Osteoblast (primary cell): ENCODE measurements at places on chromosomes 7 and 10. TPM values are rescaled to one million over a fixed set of nuclear protein-coding genes. Genes with fewer than 3 reads are reported as not detected.
A peak's percentile ranks its signal among the peaks of the same experiment; 100 is the strongest.

GRCh38 chr10:79068562-79069324 is at the start of gene ZMIZ1:
ZMIZ1 (plus strand) TSS chr10:79068966; CDS start chr10:79201633, 132,667 bp downstream.
- H3K4me3 ChIP-seq: peak within 1 kb of the TSS; percentile 98
- peaks cover 35% of the 10 kb centered on the region for H3K4me1 ChIP-seq
- DNase-seq: peak; percentile 99
- H3K27me3 ChIP-seq: no peaks in the 10 kb centered on the region

- H3K27me3 ChIP-seq: no peaks in the 10 kb centered on the region
- H3K4me3 ChIP-seq: no peak overlapping the region
- no peaks in the 10 kb centered on the region for H3K4me1 ChIP-seq
- H3K36me3 ChIP-seq: no peaks in the 10 kb centered on the region
- no peak overlapping the region for H3K27ac ChIP-seq
These were observed 14.4 kb downstream of the WEE2 start for GRCh38 chr7:141722529-141722928.

- DNase-seq: no peak
- H3K4me3 ChIP-seq: no peak overlapping the region
- H3K4me1 ChIP-seq: no peaks in the 10 kb centered on the region
- no peaks in the 10 kb centered on the region for H3K27me3 ChIP-seq
- no peaks in the 10 kb centered on the region for H3K36me3 ChIP-seq
- no peak overlapping the region for H3K27ac ChIP-seq
These were observed 192.2 kb downstream of the PRKG1 start for GRCh38 chr10:51266496-51266895.

The FOXI2 gene
- not detected in 2 replicates for total RNA-seq

GRCh38 chr10:120386896-120387295 is 70.1 kb upstream of the PLPP4 start:
- no peaks in the 10 kb centered on the region for H3K36me3 ChIP-seq
- no peaks in the 10 kb centered on the region for H3K27me3 ChIP-seq
- DNase-seq: no peak
- peak overlapping the region; percentile 66 for H3K27ac ChIP-seq
- H3K4me1 ChIP-seq: peaks cover 10% of the 10 kb centered on the region

The FAS gene
- 49.6 and 62.5 TPM in 2 replicates for total RNA-seq

- H3K4me3 ChIP-seq: no peak overlapping the region
- H3K36me3 ChIP-seq: peaks cover 16% of the 10 kb centered on the region
- H3K27me3 ChIP-seq: no peaks in the 10 kb centered on the region
- no peak for DNase-seq
These were observed 352.6 kb upstream of the GALNT17 start for GRCh38 chr7:70779321-70779720.

The C7orf33 gene
- not detected in 2 replicates for total RNA-seq

DNA sequence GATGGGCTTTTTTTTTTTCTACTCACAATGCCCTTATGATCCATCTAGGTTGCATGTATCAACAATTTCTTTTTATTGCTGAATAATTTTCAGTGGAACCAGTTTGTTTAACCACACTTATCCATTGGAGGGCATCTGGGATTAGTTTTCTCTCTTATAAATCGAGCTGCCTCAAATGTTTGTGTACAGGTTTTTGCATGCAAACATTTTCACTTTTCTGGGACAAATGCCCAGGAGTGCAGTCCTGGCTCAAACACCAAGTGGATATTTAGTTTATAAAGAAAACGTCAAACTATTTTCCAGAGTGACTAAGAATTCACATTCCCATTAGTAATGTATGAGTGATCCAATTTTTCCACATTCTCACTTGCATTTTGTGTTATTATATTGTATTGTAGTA is 313.4 kb downstream of the CXCL12 start:
- no peaks in the 10 kb centered on the region for H3K36me3 ChIP-seq
- no peak overlapping the region for H3K4me3 ChIP-seq
- peak; percentile 17 for DNase-seq
- peak overlapping the region; percentile 80 for H3K27ac ChIP-seq
- peaks cover 11% of the 10 kb centered on the region for H3K4me1 ChIP-seq

- H3K4me3 ChIP-seq: peak overlapping the region; percentile 37
- no peaks in the 10 kb centered on the region for H3K27me3 ChIP-seq
- no peaks in the 10 kb centered on the region for H3K36me3 ChIP-seq
- H3K27ac ChIP-seq: peak overlapping the region; percentile 64
- peaks cover 16% of the 10 kb centered on the region for H3K4me1 ChIP-seq
- no peak for DNase-seq
These were observed 136.4 kb downstream of the CUBN start for GRCh38 chr10:16993186-16993585.

GRCh38 chr10:2874963-2875362 is 192.4 kb upstream of the PFKP start:
- DNase-seq: no peak
- no peak overlapping the region for H3K4me3 ChIP-seq

The SLC26A3 gene
- not detected in 2 replicates for total RNA-seq

The PRKAR2B gene
- 2.4 and 2.5 TPM in 2 replicates for total RNA-seq

- H3K4me1 ChIP-seq: peaks cover 36% of the 10 kb centered on the region
- DNase-seq: peak; percentile 97
- peaks cover 5% of the 10 kb centered on the region for H3K36me3 ChIP-seq
- H3K27me3 ChIP-seq: no peaks in the 10 kb centered on the region
- H3K4me3 ChIP-seq: peak overlapping the region; percentile 91
These were observed 1.2 kb downstream of the AGAP3 start for GRCh38 chr7:151087245-151088018.

The LAMTOR4 gene
- total RNA-seq: 63.7 and 70.7 TPM in 2 replicates

GRCh38 chr7:148621563-148621962 is 31.0 kb downstream of the C7orf33 start:
- H3K36me3 ChIP-seq: no peaks in the 10 kb centered on the region
- no peak overlapping the region for H3K27ac ChIP-seq
- H3K4me1 ChIP-seq: peaks cover 9% of the 10 kb centered on the region
- DNase-seq: no peak
- H3K4me3 ChIP-seq: no peak overlapping the region

GRCh38 chr7:33807779-33808482 is 97.4 kb upstream of the BMPER start:
- H3K27me3 ChIP-seq: no peaks in the 10 kb centered on the region
- H3K4me1 ChIP-seq: peaks cover 40% of the 10 kb centered on the region
- H3K4me3 ChIP-seq: no peak overlapping the region
- DNase-seq: peak; percentile 86

DNA sequence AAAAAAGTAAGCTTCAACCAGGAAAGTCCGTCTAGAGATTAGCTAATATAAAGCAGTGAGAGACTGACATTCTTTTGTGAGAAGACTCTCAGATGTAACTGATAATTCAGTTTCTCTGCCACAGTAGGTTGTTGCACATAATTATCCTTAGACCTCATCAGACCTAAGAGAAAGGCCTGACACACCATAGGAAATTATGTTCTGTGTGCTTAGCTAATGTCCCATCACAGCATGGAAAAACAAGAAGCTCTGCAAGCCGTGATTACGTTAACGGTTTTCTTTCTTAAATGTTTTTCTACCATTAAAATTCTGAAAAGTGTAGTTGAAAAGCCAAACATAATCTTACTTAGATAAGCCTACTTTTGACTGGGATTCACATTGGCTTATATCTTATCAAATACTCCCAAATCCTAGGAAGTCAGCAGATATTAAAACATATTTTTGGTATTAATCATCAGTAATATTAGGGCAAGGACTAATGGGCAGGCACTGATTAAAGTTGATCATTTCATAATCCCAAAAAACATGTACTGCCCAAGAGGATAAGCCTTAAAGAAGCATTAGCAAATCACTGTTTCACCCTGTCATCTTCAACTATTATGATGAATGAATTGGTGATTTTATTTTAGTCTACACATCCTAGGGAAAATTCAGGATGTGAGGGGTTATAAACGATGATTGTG is 5.2 kb downstream of the CSTF2T start:
- peaks cover 11% of the 10 kb centered on the region for H3K4me1 ChIP-seq
- H3K27ac ChIP-seq: no peak overlapping the region
- H3K36me3 ChIP-seq: no peaks in the 10 kb centered on the region
- no peak overlapping the region for H3K4me3 ChIP-seq
- H3K27me3 ChIP-seq: no peaks in the 10 kb centered on the region

DNA sequence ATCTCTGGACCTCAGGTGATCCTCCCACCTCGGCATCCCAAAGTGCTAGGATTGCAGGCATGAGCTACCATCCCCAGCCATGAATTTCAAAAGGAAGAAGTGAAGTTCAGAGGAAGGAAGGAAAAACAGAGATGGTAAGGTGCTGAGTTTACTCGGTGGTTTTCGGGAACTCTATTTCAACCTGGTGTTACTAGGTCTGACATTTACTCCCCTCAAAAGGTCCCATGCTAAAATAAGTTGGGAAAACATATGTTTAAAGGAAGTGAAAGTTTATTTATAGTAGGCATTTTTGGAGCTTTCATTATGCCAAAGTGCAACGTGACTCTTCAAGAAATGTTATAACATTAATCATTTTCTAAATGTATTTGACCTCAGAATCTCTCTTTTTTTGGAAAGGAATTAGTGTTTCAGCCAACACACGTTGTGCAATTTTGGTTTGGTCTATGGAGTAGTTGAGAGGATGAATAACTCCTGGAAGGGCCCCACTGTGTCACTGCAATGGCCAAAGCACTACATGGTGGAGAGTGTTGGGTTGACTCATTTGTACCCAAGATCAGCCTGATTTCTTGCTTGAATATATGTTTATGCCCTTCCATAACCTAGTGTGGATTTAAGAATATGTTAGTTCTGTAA is 114.7 kb upstream of the FAM171A1 start:
- H3K27me3 ChIP-seq: peaks cover 4% of the 10 kb centered on the region
- peaks cover 22% of the 10 kb centered on the region for H3K4me1 ChIP-seq
- H3K27ac ChIP-seq: peak overlapping the region; percentile 15
- no peaks in the 10 kb centered on the region for H3K36me3 ChIP-seq

DNA sequence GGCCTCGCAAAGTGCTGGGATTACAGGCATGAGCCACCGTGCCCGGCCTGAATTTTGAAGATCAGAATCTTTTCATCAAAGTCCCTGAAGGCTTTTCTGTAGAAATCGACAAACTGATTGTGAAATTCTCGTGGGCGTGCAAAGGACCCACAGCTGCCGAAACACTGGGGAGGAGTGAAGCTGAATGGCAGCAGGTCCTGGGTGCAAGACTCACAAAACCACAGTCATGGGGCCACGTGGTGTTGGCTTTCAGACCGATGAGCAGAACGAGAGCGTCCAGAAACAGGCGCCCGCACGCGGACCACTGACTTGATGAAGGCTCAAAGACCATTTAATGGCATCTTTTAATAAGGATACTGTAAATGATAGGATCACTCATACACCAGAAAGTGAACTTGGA is 24.7 kb upstream of the PRKAR1B start:
- H3K4me1 ChIP-seq: peaks cover 10% of the 10 kb centered on the region
- H3K4me3 ChIP-seq: no peak overlapping the region
- H3K27me3 ChIP-seq: no peaks in the 10 kb centered on the region
- DNase-seq: peak; percentile 46
- H3K27ac ChIP-seq: no peak overlapping the region

GRCh38 chr7:19117870-19118608 is 603 bp upstream of the TWIST1 start:
- H3K4me1 ChIP-seq: peaks cover 22% of the 10 kb centered on the region
- H3K27ac ChIP-seq: peak overlapping the region; percentile 63
- no peaks in the 10 kb centered on the region for H3K27me3 ChIP-seq

GRCh38 chr7:90736968-90737939 is 141.1 kb downstream of the CDK14 start:
- H3K27ac ChIP-seq: no peak overlapping the region
- no peak for DNase-seq
- H3K36me3 ChIP-seq: no peaks in the 10 kb centered on the region
- H3K27me3 ChIP-seq: no peaks in the 10 kb centered on the region
- no peaks in the 10 kb centered on the region for H3K4me1 ChIP-seq

The ELFN1 gene
- 12.7 and 14.1 TPM in 2 replicates for total RNA-seq

- no peak for DNase-seq
- H3K27ac ChIP-seq: no peak overlapping the region
- H3K27me3 ChIP-seq: peaks cover 58% of the 10 kb centered on the region
- peaks cover 6% of the 10 kb centered on the region for H3K4me1 ChIP-seq
These were observed 1.1 kb upstream of the PPP1R9A start for GRCh38 chr7:94906065-94906851.

The ATP6V0E2 gene
- 27.9 and 28.3 TPM in 2 replicates for total RNA-seq

DNA sequence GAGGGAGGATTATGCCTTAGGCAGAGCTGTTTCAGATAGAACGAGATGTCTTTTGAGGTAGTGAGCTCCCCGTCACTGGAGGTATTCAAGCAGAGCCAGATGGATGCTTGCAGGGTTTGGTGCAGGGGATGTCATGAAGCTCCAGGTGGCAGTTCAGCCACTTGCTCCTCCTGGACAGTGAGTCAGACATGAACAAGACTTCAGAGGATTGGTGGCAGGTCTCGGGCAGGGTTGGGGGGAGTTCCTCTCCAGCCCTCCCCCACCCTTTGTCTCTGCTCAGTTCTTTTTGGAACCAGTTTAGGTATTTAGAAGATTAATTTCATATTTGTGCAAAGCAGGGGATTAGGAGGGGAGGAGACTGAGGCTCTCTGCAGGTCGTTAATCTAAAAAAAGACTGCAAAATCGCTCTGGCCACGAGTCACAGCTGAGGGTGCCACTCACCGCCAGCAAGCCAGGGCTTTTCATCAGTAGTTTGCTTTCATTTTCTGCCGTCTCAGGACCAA is 21.5 kb upstream of the MYL10 start:
- no peak overlapping the region for H3K27ac ChIP-seq
- DNase-seq: peak; percentile 52
- H3K4me1 ChIP-seq: no peaks in the 10 kb centered on the region
- no peaks in the 10 kb centered on the region for H3K36me3 ChIP-seq

DNA sequence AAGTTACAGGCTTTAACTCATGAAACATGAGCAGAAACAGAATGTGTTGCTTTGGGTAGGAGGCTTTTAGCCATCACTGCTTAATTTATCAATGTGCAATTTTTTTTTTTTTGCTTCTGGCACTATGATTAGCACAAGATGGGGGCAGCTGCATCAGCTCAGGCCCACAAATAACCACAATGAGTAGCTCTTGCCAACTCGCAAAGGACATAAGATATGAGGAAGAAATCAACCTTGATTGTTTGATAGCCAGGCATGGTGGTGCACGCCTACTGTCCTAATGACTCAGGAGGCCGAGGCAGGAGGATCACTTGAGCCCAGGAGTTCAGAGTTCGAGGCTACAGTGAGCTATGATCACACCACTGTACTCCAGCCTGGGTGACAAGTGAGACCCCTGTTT is 12.3 kb downstream of the NOD1 start:
- H3K36me3 ChIP-seq: no peaks in the 10 kb centered on the region
- H3K4me3 ChIP-seq: no peak overlapping the region
- H3K4me1 ChIP-seq: peaks cover 66% of the 10 kb centered on the region
- H3K27ac ChIP-seq: peak overlapping the region; percentile 68
- no peaks in the 10 kb centered on the region for H3K27me3 ChIP-seq

The HK1 gene
- 99.6 and 111 TPM in 2 replicates for total RNA-seq

GRCh38 chr7:91353848-91354247 is 89.6 kb downstream of the FZD1 start:
- H3K36me3 ChIP-seq: no peaks in the 10 kb centered on the region
- no peak overlapping the region for H3K4me3 ChIP-seq
- no peaks in the 10 kb centered on the region for H3K4me1 ChIP-seq
- DNase-seq: no peak
- H3K27me3 ChIP-seq: peaks cover 7% of the 10 kb centered on the region
- H3K27ac ChIP-seq: no peak overlapping the region

The ARL5B gene
- total RNA-seq: 19.5 and 19.7 TPM in 2 replicates

- no peaks in the 10 kb centered on the region for H3K27me3 ChIP-seq
- no peaks in the 10 kb centered on the region for H3K4me1 ChIP-seq
- H3K36me3 ChIP-seq: no peaks in the 10 kb centered on the region
These were observed 115.6 kb downstream of the TSPAN12 start for GRCh38 chr7:120742372-120742771.
